Activated T-cell treated with anti-CD3 and anti-CD28 coated beads for 4 hours (primary cell): ENCODE measurements at places on chromosomes 7 and 10.

DNA sequence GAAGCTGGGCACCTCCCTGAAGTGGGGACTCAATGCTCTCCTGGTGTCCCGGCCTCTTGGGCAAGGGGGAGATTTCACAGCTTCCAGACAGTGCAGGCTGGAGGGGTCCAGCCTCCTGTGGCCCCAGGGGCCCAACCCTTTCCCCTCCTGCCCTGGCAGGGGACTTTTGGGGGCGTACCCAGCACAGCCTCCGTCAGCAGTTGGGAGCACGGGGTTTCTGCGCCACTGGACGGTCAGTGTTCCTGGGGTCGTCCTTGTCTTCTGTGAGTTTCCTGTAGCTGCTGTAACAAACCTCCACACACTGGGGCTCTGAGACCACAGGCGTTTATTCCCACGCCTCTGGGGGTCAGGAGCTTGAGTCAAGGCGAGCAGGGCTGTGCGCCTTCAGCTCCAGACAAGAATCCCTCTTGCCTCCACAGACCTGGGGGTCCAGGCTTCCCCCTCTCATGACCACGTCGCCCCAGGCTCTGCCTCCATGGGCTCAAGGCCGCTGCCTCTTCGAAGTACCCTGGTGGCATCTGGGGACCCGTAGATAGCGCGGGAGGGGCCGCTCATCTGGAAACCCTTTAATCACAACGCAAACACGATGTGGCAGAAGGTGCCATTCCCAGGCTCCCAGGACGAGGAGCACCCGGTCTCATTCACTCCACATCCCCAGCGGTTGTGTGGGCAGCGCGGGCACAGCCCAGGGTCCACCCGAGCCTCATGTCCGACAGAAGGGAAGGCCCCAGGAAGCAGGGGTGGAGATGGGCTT lies 14.0 kb downstream of the PWWP2B start:
- no peak for DNase-seq

DNA sequence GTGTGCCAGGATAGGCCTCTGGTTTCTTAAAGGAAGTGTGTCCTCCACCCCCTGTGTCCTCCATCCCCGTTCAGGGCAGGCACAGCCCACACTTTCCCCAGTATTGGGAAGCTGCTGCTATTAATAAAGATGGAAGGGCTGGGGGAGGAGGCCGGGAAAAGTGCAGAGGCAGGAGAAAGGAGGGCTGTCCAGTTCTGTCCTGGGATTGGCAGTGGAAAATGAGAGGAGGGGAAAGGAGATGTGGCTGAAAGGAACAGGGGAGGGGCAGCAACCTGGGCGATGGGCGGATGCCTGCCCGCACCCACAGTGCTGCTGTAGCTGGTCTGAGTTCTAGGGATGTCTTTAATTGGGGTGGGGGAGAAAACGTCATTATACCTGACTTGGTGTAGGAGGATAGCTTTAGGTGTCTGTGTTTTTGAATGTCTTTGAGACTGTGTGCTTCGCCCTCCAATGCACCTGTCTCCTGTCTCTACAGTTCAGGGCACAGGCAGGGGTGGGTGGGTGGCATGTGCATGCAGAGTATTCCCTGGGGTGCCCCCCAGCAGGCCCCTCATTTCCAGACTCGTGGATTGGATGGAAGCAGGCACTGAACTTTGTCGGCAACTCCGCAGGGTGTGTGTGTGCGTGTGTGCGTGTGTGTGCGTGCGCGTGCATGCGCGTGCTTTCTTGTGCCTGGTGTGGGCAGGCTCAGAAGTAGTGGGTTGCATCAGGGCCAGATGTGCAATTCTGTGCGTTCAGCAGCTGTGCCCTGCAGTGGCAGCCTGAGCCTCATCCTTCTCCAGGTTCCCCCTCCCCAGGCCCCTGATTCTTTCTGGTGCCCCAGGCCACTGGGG lies 2.5 kb downstream of the TRIM8 start:
- DNase-seq: no peak

DNA sequence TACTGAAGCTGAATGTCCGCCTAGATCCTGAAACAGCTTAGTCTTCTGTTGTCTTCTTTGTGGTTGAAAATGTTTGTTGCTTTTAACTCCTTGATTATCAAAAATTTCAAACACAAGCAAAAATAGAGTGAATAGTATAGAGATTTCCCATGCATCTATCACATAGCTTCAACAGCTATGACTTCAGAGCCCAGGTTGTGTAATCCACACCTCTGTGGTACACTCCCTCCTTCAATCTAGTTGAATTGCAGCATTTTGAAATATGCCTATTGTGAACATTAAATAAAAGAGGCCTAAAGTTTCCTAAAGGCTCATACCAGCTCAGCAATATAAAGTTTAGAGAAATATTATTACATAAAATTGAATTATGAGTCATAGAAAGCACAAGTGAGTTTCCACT lies 204.7 kb upstream of the HDAC9 start:
- DNase-seq: no peak

DNA sequence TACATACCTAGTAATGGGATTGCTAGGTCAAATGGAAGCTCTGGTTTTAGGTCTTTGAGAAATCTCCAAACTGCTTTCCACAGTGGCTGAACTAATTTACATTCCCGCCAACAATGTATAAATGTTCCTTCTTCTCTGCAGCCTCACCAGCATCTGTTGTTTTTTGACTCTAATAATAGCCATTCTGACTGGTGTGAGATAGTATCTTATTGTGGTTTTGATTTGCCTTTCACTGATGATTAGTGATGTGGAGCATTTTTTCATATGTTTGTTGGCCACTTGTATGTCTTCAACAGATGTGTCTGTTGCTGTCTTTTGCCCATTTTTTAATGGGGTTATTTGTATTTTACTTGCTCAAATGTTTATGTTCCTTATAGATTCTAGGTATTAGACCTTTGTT lies 675.5 kb downstream of the SUGCT start:
- no peak for DNase-seq

DNA sequence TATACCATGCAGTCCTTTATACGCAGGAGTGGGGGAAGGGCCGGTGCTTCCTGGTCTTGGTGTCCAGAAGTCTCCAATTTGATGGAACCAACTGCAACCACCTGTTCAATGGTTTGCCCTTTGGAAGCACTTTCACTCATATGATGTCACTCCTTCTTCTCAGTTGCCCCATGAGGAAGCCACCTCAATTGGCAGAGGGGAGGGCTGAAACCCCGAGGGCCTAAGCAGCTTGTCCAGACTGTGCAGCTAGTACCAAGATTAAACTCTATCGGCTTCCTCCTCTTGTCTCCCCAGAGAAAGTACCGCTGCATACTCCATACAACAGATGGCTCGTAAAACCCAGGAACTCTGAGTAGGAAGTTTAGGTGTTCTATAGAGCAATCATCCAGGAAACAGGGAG lies 789.4 kb downstream of the TYW1 start:
- DNase-seq: no peak

DNA sequence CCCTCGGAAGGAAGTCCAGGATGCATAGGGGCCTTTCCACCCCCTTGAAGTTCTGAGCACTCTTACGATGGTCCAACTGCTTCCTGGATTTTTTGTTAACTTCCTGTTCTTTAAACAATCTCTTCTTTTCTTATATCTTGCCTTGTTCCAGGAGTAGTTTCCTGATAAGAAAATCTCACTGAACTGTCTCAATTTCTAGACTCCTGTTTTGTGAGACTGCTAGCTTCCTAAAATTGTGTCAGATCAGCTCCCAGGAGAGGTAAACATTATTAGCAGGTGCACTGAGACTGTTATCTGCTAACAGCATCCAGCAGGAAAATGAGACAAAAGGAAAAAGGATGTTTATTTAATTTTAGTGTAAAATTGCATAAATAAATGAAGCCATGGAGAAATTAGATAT lies 106.2 kb upstream of the PITRM1 start:
- no peak for DNase-seq

DNA sequence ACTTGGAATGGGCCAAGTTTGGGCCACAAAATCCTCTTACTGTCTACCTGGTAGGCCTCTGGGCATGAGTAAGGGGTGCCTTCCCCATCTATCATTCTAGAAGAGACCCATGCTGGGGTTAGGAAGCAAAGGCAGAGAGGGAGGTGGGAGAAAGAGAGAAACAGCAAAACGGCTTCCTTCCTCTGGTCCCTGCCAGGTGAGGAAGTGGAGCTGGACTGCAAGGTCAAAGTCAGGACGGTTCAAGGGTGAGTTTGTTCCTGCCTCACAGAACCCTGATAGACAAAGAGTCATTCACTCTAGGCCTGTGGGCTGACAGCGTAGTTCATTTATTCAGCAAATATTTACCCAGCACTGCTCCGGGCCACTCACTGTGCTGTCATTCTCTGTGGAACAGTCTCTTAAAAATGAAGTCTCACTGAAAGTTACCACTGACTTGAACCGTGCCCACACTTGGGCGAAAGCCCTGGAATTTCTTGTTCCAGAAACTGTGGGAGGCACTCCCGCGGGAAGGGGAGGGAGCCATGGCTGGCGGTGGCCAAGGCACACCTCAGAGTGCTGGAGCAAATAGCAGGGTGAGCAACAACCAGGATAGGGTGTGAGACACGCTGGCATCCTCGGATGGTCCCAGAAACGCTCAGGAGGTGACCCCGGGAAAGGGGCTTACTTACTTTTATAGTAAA lies 26.2 kb upstream of the ECHDC3 start:
- DNase-seq: no peak

GRCh38 chr7:28774261-28774988 lies 183.7 kb downstream of the TRIL start:
- no peak for DNase-seq

DNA sequence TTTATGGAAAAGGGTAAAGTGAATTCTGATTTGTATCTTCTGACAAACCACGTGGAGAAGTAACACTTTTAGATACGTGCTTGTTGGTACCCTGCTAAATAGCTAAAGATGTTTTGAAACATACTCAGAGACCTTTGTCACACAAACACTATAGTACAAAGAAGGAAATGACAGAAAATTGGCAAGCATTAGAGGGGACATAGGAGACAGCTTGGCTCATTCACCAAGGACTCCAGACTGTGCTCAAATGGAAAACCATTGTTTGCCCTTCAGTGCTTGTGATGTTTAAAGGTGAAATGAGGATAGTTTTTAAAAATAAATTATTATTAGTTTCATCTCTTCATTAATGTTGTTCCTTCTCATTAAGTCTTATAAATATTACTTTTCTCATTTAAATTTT lies 34.0 kb upstream of the CD36 start:
- no peak for DNase-seq

GRCh38 chr10:44382131-44382858 lies 2.6 kb downstream of the CXCL12 start:
- no peak for DNase-seq

DNA sequence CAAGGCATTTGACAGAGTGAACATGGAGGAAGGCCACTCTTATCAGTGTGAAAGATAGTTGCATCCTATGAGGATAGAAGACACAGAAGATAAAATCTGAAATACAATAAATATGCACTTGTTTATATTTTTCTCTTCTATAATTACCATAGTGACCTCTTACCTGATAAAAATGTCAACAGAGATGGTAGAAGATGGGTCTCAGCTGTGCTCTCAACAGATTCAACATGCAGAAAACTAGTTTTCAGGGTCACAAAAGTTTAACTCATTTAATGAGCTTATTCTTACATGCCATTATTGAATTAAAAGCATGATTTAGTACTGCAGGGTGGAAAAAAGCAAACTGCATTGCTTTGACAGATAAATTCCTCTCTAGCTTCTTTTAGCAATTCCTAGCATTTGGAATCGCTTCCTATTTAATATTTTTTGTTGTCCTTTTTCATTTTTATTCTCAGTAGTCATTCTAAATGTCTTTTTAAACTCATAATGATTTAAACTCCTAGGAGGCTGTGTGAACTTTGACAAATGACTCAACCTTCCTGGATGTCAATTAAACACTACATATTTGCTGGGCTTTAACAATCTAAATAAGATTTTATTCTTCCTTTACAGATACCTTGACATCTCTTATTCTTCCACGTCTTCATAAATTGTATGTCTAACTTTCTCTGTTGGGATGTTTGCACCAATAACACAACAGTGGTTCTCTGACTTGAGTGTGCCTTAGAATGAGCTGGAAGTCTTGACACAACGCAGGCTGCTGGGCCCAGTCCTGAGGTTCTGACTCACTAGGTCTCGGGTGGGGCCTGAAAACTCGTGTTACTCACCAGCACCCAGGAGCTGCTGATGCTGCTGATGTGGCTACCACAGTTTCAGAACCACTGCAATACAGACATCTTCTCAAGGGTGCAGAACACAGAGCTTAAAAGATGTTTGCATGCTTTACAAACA lies 565.5 kb upstream of the IGFBP3 start:
- DNase-seq: no peak

DNA sequence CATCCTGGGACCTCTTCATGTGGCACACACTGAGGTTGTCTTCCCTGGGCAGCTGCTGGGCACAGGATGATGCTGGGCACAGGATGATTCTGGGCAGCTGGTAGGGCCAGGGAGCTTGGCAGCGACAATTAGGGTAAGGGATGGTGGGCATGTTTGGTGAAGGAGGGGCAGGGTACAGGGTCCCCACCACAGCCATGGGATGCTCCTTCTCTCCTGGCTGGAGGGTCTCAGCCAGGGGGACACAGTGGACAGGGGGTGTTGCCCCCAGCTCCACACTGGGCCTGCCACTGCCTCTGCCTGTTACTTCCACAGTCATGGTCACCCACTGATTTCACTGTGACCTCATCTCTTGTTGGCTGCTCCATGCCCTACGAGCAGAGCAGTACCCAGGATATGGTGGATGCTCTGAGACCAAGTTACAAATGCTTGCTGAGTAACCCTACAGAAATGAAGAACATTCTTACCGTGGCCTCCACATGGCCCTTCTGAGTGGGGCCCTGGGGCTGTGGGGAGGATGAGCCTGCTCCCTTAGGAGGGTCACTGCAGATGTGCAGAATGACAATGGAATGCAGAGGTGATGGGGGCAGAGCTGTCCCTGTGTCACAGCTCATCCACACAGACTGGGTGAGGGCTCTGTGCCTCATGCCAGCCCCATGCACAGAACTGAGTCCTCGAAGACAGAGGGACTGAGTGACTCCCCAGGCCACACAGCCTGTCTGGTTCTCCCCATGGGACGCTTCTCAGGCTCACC lies 28.4 kb upstream of the RET start:
- no peak for DNase-seq

GRCh38 chr10:23457632-23458417 lies 18.9 kb downstream of the OTUD1 start:
- no peak for DNase-seq

DNA sequence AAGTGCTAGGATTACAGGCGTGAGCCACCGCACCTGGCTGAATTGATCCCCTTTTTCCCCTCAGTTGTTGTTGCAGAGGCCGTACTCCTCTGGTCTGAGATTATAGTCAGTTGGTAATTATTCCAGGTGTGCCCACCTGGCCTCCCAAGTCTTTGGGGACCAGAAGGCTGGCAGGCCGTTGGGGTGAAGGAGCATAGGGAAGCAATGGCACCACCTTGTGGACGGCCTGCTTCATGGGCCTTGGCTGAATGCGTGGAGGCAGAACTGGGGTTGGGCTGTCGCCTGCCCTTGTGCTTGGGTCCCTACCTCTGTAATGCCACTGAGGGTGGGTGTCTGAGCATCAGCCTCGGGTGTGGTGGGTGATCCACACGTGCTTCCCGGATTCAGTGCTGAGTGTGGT lies 125.7 kb downstream of the RGS10 start:
- peak; percentile 62 for DNase-seq

GRCh38 chr10:97500297-97500575 lies 1.5 kb downstream of the UBTD1 start:
- no peak for DNase-seq
